ENCODE measurements at places on chromosomes 4 and X. TPM values are rescaled to one million over a fixed set of nuclear protein-coding genes. Genes with fewer than 3 reads are reported as not detected.

GRCh38 chr4:186958726-186959350 lies 235.2 kb upstream of the FAT1 start:
- DNase-seq = no peak

GRCh38 chr4:62513306-62513705 lies 1313.2 kb downstream of the ADGRL3 start:
- DNase-seq = no peak

DNA sequence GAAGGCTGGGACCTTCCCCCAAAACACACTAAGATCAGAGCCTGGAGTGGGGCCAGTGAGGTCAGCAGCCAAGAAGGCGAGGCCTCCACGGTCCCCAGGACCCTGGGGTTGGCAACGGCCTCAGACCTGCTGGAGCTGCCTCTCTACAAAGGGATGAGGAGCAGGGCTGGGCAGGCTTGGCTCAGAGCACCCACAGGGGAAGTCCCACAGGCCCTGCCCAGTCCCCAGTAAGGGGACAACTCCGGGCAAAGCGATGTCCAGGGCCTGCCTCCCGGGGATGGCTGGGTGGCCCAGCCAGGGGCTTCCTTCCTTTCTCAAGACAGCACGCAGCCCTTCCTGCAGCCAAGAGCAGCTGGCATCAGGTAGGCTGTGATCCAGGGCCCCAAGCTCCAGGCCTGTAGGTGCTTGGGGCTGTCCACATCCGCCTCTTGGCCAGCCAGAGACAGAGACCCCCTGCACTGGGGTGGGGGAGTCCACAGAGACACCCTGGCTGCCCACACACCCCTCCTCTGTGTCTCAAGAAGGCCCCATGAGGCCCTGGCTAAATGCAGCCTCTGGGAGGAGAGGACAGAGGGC lies 5.7 kb downstream of the MXD4 start:
- DNase-seq = peak; percentile 8

DNA sequence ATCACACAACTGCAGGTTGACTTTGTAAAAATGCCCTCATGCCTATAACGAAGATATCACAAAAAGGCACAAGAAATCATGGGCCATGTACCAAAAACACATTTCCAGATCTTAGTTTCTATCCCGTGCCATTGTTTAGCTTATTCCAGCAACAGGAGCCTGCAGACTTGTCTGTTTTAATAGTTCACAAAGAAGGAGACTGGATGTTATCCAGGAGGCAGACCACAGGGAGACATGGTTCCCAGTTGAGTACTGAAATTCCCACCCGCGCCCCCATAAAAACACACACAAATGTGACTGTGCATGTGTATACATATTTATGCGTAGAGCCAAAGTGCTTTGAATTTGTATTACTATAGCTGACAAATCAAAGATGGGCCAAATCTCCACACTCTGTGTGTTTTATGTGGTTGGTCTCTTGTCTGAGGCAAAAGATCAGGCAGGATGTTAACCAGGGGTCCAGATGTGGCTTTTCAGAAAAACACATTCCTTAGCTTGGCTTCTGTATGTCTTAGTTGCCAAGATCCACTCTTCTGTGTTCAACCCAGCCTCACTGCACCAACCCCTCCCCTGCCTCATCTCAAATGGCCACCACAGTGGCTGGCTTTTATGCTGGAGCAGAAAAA lies 469.2 kb upstream of the DIPK2B start:
- peak; percentile 0 for DNase-seq

- no peak for DNase-seq
Observed at GRCh38 chr4:162461952-162462351, 298.2 kb upstream of the FSTL5 start.

DNA sequence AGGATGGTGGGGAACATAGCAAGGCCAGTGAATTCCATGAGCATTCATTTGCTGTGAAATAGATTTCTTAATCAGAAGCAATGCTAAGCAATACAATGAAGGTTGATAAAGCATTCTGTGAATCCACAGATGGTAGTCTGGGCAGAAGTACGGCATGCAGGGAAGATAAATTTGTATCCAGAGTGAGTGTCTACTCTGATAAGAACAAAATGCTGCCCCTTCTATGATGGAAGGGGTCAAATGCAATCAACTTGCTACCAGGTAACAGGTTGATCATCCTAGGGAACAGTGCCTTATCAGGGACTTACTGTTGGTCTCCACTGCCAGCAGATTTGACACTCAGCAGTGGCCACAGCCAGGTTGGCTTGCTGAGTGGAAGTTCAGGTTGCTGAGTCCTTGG lies 189.4 kb downstream of the MAB21L2 start:
- DNase-seq = no peak

DNA sequence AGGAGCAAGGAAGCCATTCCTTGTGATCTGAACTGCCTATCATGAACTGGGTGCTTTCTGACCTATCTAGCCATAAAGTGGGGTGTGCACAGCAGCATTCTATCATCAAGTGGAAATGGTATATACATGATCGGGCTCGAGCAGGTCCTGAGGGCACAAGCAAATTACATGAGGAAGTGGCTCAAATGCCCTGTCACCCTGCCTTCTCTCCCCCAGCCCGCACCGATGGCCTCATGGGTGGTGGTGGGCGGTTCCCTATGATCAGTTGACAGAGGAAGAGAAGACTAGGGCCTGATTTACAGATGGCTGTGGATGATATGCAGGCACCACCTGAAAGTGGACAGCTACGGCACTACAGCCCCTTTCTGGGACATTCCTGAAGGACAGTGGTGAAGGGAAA lies 46.3 kb upstream of the BCLAF3 start:
- DNase-seq = no peak

DNA sequence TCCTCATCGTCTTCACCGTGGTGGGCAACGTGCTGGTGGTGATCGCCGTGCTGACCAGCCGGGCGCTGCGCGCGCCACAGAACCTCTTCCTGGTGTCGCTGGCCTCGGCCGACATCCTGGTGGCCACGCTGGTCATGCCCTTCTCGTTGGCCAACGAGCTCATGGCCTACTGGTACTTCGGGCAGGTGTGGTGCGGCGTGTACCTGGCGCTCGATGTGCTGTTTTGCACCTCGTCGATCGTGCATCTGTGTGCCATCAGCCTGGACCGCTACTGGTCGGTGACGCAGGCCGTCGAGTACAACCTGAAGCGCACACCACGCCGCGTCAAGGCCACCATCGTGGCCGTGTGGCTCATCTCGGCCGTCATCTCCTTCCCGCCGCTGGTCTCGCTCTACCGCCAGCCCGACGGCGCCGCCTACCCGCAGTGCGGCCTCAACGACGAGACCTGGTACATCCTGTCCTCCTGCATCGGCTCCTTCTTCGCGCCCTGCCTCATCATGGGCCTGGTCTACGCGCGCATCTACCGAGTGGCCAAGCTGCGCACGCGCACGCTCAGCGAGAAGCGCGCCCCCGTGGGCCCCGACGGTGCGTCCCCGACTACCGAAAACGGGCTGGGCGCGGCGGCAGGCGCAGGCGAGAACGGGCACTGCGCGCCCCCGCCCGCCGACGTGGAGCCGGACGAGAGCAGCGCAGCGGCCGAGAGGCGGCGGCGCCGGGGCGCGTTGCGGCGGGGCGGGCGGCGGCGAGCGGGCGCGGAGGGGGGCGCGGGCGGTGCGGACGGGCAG lies 792 bp downstream of the ADRA2C start:
- peak; percentile 69 for DNase-seq

DNA sequence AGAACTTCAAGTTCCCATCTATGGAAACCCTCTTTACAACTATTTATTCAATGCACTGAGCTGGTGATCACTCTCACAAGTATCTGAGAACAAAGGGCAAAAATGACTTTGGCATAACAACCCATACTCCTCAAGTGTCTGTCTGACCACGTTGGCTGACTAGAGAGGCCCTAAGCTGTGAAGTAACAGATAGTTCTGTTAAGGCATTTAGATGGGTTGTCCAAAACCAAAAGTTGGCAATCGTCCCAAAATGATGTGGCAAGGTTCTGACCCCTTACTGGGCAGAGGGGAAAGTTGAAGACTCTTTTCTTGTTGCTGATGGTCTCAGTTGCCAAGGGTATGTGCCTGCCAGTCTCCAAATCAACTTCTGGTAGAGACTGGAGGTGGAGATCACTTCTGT lies 524.8 kb downstream of the PPARGC1A start:
- DNase-seq = no peak

The UGT2B15 gene
- polyA plus RNA-seq = not detected

DNA sequence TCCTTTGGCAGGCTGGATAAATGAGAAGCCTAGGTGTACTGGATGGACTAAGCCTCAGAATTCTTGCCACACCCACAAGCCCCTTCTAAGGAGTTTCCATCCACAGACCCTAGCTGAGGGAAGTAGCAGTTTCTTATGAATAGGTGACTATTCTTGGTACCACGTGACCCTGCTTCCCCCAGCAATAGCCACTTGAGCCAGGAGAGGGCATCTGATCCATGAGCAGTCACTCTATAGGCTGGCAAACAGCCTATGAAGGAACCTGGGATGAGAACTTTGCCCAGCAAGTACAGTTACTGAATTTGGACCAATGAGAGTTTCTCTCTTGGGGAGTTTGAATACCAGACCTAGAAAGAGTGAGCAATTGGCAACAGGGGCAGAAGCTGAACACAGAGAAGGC lies 84.0 kb downstream of the RTL9 start:
- peak; percentile 24 for DNase-seq

GRCh38 chrX:121851033-121851432 lies 803.6 kb downstream of the GLUD2 start:
- DNase-seq = no peak

GRCh38 chr4:60450054-60450453 lies 750.1 kb upstream of the ADGRL3 start:
- DNase-seq = no peak

GRCh38 chr4:131381055-131381454 lies 1768.0 kb upstream of the PCDH10 start:
- no peak for DNase-seq

DNA sequence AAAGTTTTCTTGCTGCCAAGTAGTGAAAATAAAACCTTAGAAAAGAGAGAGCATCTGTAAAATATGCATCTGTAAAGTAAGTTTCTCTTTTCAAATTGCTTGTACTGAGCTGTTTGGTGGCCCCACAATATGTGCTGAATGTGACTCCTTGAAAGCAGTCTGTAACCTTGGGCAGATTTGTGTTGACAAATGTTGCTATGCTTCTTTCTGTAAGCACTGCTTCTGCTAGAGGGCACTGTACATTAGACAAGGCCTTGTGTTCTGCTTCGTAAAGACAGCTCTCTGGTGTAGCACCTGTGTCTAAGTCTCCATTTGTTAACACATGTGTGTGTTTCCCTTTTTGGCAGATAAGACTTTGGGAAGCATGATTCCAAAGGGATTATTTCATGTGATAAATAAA lies 56.6 kb upstream of the NRK start:
- DNase-seq = peak; percentile 17

The GAGE2A gene
- polyA plus RNA-seq = not detected

- no peak for DNase-seq
Observed at GRCh38 chrX:9442056-9442455, 22.8 kb upstream of the TBL1X start.

DNA sequence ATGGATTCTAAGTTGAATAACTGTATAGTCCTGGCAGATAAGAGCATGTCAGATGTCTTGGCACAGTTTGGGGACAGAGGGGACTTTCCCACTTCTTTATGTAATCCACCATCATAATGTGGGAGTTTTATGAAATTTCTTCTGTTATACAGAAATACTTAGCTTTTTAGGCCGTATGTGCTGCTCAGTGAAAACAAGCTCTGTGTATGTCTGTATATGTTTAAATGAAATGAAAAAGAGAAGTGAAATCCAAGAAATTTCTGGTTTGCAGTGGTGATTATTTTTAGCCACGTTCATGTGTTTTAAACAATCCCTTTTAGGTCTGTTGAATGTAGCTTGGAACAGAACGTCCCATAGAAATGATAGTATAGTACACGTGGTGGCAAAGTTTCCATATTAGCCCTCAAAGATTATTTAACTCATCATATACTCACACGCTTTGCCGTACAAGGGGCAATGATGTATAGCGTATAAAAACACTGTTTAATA lies 41.0 kb downstream of the GAB1 start:
- DNase-seq = no peak

GRCh38 chr4:137998666-137999429 lies 243.3 kb downstream of the SLC7A11 start:
- no peak for DNase-seq

The SCML2 gene
- polyA plus RNA-seq = 1.3 TPM

GRCh38 chrX:73289039-73289438 lies 74.4 kb upstream of the NAP1L2 start:
- no peak for DNase-seq

The STEEP1 gene
- polyA plus RNA-seq = 23.7 TPM

DNA sequence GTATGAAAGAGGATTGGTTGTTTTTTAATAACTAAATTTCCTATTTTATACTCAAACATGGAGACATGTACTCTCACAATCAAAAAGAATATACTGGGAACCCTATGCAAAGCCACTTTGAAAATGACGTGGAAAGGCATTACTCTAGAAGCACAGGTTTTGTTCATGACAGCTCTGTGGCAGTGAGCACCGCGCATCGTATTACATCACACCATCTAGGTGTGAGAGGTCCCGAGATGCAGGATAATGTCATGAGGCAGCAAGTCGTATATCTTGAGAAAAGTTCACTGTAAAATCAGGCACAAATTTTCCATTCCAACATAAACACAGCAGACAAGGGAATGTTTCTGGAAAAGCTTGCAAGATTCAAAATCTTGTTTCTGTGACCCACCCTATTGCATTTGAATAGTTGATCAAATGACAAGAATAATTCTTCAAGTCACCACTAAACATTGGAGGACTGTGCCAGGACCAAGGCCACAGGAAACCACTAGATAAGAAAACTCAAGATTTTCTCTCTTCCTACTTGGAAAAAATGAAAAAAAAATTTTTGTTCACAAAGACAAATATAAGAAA lies 127.6 kb downstream of the LDB2 start:
- DNase-seq = peak; percentile 63

- DNase-seq = no peak
Observed at GRCh38 chr4:125105561-125105960, 209.2 kb upstream of the FAT4 start.

The TSPYL2 gene
- polyA plus RNA-seq = 8.0 TPM

GRCh38 chrX:153719238-153719637 lies 4.9 kb downstream of the BCAP31 start:
- DNase-seq = no peak

The CSAG1 gene
- not detected for polyA plus RNA-seq

DNA sequence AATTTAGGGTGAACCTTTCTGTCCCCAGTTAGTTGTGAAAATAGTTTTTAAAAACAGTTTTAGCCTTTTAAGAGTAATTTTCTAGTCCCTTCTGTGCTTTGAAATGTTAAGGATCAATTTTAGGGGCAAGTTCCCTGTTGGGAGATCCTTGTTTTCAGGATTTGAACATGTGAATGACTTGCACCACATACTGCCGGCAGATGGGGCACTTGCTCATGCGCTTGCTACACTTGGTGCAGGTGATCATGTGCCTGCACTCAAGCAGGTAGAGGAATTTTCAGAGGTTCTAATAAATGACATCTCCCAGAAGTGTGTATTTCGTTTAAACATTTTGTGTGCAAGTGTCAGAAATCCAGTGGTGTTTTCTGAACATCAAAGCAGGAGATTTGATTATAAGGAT lies 195.9 kb downstream of the CHM start:
- peak; percentile 13 for DNase-seq

The MAGEA10 gene
- polyA plus RNA-seq = not detected
